ENCODE measurements at places on chromosomes 4 and X.

- DNase-seq = no peak
Measured at GRCh38 chr4:121064482-121064881, 7.9 kb downstream of the NDNF start.

GRCh38 chr4:110475881-110476818 is at the start of gene ENPEP:
ENPEP (plus strand) TSS chr4:110476155; CDS start chr4:110476415, 260 bp downstream.
- DNase-seq = no peak

DNA sequence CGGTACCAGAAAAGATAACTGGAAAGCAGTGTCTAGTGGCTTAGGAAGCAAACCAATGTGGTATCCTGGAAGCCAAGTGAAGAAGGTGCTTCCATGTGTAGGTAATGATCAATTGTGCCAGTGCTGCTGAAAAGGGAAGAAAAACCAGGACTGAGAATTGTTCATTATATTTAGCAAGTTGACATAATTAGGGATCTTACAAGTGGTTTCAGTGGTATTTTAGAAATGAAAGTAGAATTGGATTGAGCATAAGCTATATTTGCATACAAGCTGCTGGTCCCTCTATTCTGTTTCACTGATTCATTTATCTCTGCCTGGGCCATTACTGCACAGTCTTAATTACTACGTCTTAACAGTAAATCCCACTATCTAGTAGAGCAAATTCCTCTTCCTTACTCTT is 32.3 kb downstream of the PRDM8 start:
- DNase-seq = no peak

- DNase-seq = peak; percentile 65
Measured at GRCh38 chr4:1381181-1381621, 25.0 kb downstream of the NKX1-1 start.

GRCh38 chr4:112898357-112899141 is 150.9 kb upstream of the ANK2 start:
- no peak for DNase-seq

GRCh38 chr4:7063362-7063761 is 4.5 kb downstream of the GRPEL1 start:
- DNase-seq = peak; percentile 4

DNA sequence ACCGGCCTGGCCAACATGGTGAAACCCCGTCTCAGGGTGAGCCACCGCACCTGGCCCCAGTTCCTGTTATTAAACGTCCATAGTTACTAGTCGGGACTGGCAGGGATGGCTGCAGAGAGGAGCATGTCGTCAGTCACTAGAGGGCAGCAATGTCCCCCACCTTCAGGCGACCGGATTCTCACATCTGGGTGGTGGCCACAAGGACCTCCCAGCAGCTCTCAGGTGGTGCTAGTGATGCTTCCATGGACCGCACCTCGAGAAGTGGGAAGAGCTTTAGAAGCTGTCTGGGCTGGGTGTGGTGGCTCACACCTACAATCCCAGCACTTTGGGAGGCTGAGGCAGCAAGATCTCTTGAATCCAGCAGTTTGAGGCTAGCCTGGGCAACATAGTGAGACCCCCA is 13.3 kb upstream of the IL3RA start:
- peak; percentile 80 for DNase-seq

DNA sequence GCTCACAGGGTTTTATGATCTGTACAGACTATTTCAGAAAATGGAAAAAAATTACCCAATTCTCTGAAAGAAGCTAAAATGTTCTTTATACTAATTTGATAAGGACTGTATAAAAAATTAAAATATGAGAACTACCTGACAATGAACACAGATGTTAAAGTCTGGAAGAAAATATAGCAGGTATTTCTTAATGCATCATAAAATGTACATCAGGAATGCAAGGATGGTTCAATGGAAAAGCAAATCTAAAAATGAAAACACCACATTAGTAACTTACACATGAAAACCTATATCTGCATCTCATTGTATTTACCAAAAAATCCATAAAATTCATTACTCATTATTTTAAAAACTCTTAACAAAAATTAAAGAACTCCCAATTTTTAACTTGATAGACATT is 39.4 kb downstream of the ARHGAP6 start:
- no peak for DNase-seq

GRCh38 chrX:123172869-123173268 is 11.2 kb upstream of the GRIA3 start:
- no peak for DNase-seq

DNA sequence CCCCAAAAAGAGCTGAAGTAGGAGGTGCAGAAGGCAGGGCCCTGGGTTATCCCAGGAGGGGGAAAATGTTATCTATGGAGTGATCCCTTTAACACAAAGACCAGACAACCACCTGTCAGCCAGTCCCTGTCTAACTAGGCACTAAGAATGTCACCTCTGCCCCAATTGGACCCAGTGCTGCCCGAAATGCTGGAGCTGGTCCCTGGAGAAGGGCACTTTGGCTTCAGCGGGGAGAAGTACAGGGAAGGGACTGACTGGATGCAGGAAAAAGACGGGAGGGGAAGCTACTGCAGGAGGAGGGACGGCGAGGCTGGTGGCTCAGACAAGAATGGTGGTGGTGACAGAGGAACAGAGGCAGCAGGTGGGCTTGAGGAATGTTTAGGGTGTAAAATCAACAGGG is 17.3 kb downstream of the PHKA2 start:
- DNase-seq = no peak

DNA sequence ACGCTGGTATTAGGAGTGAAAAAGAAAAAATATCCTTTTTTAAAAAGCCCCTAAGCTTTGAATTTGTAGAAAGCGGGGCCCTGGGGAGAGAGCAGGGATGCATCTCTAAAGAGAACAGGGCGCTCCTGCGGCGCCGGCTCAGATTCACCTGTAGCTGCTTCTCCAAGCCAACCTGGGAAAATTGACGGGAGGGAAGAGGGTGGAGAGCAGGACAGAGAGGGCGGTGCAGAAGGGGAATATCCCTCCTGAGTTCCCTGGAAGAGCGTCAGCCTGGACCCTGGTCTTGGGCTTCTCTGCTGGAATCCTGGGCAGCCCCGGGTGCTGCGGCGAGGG is 776 bp upstream of the SOWAHD start:
- DNase-seq = no peak

DNA sequence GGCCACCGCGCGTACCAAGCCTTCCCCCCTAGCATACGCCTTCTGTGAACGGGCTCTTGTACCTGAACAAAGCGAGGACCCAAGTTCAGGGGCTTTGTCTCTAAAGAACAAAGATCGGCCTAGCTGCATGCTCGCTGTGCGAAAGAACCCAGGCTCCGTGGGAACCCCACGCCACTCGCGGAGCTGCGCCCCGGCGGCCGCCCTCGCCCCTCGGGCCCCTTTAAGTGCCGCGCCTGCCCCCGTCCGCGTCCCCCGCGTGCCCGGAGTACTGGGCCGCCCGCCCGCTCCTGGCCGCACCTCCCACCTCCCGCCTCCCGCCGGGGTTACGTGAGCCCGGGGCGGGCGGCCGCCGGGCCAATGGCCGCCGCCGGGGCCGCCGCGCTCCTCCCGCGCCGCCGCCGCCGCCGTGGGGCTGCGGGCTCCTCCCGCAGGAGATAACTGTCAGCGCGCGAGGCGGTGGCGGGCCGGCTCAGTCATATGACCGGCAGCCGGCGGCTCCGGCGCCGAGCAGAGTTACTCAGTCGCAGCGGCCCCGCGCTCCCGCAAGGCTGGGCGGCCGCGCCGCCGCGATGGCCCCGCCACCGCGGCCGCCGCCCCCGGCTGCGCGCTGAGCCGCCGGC is at the start of gene FNIP2:
Gene FNIP2, plus strand, starts transcription at position 472 of the 620 bp plus-strand sequence. CDS start 187 bp downstream, outside the sequence.
- DNase-seq = peak; percentile 90

- DNase-seq = no peak
Measured at GRCh38 chr4:47801481-47802002, 36.3 kb downstream of the CORIN start.
